ENCODE measurements at places on chromosomes 1 and 21.

GRCh38 chr1:216926720-216927510 lies 203.7 kb upstream of the ESRRG start:
- DNase-seq, result no peak

DNA sequence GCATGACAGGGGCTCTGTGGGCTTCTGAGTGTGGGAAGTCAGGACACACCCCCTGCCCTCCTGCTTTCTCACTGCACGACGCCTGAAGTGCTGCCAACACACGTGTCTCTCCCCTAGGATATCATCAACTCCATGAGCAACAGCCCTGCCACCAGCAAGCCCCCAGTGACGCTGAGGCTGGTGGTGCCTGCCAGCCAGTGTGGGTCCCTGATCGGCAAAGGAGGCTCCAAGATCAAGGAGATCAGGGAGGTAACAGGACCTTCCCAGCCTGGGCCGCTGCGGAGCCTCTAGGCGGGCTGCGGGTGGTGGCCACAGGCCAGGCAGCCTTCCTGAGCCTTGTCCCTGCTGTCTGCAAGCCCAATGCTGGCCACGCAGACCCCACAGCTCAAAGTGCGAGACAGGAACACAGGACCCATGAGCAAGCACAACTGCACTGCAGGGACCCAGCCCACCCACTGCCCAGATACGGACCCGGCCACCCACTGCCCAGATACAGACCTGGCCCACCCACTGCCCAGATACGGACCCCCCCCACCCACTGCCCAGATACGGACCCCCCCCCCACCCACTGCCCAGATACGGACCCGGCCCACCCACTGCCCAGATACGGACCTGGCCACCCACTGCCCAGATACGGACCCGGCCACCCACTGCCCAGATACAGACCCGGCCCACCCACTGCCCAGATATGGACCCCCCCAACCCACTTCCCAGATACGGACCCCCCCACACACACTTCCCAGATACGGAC lies 72.2 kb upstream of the COL6A1 start:
- DNase-seq, result no peak

DNA sequence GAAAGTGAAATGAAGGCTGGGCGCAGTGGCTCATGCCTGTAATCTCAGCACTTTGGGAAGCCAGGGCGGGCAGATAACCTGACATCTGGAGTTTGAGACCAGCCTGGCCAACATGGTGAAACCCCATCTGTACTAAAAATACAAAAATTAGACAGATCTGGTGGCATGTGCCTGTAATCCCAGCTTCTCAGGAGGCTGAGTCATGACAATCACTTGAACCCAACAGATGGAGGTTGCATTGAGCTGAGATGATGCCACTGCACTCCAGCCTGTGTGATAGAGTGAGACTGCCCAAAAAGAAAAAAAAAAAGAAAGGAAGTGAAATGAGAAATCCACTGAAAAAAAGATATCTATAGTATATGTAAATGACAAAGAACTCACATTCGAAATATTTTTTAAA lies 439.9 kb downstream of the DISC1 start:
- DNase-seq, result peak; percentile 17

DNA sequence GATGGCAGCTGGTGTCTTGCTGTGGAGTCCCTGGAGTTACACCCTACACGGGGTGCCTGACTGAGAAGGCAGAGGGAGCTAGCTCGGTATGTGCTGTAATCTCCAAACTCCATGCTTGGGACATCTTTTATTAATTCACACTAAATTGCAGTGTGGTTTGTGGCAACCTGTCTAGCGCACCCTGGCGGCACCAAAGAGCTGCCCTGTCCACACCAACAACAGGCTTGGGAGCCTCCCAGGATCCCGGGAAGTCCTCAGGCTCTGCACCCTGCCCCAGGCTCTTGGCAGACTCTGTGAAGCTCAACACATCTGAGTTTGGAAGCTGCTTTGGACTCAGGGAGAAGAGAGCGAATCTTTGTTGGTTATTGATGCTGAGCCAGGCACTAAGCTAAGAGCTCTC lies 138.9 kb downstream of the IGSF21 start:
- no peak for DNase-seq

DNA sequence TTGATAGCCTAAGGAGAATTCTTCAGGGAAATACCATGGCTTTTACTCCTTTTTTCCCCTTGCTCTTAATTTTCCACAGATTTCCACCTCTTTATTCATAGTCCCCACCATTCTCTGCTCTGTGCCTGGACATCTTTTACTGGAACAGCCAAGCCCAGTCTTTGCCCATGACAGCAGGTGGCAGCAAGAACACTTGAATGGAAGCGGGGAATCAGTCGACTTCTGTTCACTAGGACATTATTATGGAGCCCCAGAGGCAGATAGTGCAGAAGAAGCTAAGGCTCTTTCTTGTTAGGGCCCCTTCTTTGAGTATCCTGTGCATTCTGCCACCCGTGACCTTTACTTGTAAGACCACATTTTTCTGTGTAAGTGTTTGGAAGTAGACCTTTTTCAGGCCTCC lies 6.3 kb downstream of the OR14I1 start:
- peak; percentile 36 for DNase-seq

- peak; percentile 49 for DNase-seq
Measured at GRCh38 chr1:67916140-67916886, 83.0 kb upstream of the GNG12 start.

- DNase-seq, result no peak
Measured at GRCh38 chr1:125066385-125066784, 3881.6 kb downstream of the SRGAP2C start.

GRCh38 chr1:202242080-202242419 lies 48.5 kb downstream of the LGR6 start:
- DNase-seq, result no peak

DNA sequence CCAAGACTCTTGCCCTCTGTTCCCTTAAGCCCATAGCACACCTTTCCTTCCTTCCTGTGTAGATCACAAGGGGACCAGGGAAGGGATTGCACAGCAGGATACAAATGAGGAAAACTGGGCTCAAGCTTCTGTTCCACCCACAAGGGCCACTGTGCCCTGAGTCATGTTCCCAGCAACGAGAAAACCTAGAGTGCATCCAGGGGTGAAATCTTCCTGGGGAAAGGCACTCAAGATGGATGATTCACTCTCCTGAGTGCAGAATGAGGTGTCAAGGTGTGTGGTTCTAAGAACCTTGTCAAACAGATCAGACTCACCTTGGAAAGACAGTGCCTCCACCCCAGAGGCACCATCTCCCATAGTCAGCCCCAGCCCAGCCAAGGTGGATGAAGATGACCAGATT lies 40.7 kb upstream of the EYA3 start:
- DNase-seq, result no peak

DNA sequence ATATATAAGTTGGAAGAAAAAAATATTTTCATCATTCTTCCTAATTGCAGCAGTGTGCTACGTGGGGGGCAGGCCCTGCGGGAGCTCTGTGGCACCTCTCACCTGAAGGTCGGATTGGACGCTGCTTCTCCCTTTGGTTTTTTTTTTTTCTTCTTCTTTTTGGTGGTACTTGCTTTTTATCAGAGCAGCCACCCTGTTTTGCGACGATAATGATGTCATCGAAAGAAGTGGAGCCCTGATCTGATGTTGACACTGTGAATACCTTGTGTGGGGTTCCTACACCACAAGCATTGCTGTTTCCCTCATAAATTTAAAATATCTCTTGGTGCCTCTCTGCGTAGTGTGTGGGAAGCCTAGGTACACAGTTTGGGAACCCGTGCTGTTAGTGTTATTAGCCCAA lies 5.5 kb downstream of the TRAPPC10 start:
- DNase-seq, result no peak

GRCh38 chr1:225720937-225721336 lies 56.7 kb upstream of the SRP9 start:
- DNase-seq, result no peak

GRCh38 chr1:205442051-205442725 lies 13.7 kb downstream of the BLACAT1 start:
- DNase-seq, result peak; percentile 70

- DNase-seq, result no peak
Measured at GRCh38 chr21:45283611-45284455, 3.9 kb downstream of the POFUT2 start.

DNA sequence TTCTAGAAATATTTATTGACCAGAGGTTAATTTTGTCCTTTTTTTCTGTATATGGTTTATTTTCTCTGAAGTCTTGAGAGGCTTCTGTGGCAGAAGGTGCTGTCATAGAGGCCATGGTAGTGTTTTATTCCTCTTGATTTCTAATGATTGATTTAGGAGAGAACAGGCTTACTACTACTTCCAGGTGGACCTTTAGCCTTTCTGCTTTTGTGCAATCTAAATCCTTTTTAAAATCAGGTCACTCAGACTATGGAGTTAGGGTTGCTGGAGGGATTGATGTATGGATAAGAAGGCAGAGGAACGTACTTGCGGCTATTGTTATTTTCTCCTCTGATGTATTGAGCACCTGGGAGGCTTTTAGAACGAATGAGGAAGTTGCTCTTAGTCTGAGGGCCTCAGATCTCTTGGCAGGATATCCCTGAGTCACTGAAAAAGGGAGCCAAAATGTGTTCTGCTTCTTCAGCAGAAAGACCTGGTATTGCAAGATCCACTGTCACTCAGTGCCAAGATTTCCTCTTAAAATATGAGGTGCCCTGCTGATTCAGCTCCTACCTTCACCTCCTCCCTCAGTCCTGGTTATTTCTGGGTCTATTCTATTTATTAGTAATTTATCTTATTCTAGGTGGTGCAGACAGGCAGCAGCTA lies 277.4 kb downstream of the ZNF648 start:
- DNase-seq, result no peak

GRCh38 chr1:37753473-37754321 lies 11.2 kb downstream of the EPHA10 start:
- DNase-seq, result no peak

GRCh38 chr1:115457289-115457688 lies 119.2 kb upstream of the NGF start:
- peak; percentile 17 for DNase-seq

DNA sequence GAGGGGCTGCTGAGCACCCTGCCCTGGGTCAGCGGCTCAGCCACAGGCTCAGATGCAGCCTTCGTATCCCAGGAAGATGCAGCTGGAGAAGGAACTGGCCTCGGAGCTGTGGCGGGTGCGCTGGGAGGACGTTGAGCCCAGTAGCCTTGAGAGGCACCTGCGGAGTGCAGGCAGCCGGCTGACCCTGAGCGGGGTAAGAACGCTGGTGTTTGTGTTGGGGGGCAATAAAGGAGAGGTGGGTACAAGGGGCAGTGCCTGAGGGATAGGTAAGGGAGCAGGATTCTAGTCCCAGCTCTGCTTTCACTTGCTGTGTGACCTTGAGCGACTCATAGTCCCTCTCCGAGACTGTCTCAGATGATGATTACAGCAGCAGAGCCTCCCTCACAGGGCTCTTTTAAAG lies 6.4 kb downstream of the NPR1 start:
- no peak for DNase-seq

- no peak for DNase-seq
Measured at GRCh38 chr1:40817791-40818263, 34.2 kb downstream of the KCNQ4 start.

DNA sequence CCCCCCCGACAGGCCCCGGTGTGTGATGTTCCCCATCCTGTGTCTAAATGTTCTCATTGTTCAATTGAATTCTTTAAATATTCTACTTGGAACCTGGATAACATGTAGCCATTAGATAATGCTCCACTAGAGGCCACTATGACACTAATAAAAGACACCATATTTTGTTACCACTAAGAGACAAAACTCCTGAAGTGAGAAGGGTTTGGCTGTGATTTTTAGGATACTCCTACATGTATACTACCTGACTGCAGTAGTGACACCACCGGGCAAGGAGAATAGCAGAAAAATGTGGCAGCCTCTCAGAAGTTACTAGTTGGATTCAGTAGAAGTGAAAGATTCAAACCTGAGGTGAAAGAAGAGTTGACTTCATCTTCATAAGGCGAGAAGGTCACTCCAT lies 36.0 kb downstream of the F5 start:
- DNase-seq, result peak; percentile 81

DNA sequence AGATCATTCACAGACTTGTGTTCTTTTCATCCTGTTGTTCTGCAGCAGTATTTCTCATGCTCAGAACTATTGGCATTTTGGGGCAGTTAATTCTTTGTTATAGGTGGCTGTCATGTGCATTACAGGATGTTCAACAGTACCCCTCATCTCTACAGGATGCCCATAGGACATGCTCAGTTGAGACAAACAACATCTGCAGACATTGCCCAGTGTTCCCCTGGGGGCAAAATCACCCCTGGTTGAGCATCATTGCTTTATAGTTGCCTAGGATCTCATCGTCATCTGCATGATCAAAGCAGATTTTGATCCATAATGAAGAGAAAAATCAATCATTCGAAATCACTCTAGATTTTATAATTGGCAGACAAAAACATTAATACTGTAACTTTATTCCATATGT lies 222.5 kb upstream of the CACYBP start:
- DNase-seq, result no peak

DNA sequence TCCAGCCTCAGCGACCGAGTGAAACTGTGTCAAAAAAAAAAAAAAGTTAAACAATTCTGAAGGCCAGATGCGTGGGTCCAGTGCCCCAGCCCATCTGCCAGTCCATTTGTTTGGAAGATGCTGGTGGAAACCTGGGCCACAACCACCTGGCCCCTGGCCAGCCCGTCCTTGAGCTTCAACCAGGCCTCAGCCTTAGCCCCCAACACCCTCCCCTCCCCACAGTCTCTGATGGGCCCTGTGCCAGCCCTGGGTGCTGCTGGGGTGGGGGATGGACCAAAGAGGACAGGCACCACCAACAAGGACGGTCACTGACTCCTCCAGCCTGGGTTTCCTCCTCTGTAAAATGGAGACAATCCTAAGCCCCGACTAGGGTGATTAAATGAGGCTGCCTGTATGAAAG lies 19.6 kb upstream of the PLEKHG5 start:
- no peak for DNase-seq

- no peak for DNase-seq
Measured at GRCh38 chr1:21294266-21294989, 4.2 kb upstream of the ECE1 start.

DNA sequence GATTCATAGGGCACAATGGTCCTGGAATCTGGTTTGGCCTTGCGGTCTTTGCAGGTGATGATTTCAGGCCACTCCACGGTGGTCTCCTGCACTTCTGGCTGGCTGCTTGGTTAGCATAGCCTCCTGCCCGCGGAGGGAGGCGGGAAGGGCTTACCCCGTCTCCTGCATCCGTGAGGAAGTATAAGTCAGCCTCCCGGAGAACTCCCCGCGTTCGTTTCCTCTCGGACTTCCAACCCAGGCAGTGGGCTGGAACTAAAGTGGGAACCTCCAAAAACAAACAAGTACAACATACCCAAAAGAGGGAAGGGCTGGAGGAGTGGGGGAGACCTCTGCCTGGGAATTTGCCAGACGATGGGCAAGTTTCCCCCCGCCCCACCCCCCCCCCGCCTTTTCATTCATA lies 939 bp upstream of the CCN1 start:
- peak; percentile 10 for DNase-seq

Data from NCI-H82 (cell line).